ENCODE measurements at places on chromosomes 16 and 17.

DNA sequence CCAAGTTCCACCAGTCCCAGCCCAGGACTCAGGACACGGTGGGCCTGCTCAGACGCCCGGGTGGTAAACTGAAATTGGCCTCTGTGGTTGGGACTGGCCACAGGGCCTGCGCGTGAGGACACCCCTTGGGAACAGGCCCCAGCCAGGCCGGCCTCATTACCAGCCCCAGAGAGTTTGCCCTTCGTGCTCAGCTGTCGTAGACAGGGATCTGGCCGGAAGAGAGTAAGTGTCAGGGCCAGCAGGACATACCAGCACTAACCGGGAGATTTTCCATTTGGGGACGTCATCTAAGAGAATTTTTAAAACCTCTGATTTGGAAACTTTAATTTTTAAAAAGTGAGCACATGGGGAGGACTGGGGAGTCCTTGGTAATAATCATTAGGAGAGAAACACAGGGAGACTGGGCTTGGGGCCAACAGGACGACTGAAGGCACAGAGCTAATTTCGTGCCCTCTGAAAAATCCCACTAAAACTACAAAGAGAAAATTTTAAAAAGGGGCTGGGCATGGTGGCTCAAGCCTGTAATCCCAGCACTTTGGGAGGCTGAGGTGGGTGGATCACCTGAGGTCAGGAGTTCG lies 2.4 kb upstream of the RBFOX3 start:
- no peak for DNase-seq

DNA sequence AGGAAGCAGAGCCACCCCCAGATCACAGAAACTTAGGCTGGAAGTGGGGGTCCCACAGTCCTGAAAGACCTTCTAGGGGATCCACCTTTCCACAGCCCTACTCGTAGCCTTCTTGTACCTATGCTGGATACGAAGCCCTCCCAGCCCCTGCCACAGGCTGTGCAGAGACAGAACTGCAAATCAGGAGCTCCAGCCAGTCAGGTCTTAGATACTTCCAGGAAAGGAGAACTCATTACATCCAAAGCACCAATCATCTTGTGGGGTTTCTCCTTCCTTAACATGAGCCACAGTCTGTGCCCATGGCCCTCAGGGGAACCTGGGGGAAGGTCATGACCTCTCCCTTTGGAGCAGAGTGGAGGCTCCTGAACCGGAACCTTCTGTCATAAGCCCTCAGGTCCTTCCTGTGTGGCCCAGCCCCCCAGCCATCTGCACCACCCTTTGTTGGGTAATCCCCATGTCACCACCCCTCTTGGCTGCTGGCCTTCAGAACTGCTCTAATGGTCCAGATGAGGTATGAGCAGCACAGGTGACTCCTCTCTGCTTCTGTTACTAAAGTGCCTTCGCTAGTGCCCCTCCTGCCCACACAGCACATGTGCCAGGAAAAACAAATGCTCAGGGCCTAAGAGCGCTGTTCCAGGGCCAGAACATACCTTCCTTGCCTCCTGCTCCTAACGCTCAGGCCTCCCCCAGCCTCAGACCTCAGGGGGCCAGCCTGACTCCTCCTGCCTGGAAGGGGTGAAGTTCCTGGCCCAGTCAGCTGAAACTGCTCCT lies 14.6 kb downstream of the SRCIN1 start:
- no peak for DNase-seq

DNA sequence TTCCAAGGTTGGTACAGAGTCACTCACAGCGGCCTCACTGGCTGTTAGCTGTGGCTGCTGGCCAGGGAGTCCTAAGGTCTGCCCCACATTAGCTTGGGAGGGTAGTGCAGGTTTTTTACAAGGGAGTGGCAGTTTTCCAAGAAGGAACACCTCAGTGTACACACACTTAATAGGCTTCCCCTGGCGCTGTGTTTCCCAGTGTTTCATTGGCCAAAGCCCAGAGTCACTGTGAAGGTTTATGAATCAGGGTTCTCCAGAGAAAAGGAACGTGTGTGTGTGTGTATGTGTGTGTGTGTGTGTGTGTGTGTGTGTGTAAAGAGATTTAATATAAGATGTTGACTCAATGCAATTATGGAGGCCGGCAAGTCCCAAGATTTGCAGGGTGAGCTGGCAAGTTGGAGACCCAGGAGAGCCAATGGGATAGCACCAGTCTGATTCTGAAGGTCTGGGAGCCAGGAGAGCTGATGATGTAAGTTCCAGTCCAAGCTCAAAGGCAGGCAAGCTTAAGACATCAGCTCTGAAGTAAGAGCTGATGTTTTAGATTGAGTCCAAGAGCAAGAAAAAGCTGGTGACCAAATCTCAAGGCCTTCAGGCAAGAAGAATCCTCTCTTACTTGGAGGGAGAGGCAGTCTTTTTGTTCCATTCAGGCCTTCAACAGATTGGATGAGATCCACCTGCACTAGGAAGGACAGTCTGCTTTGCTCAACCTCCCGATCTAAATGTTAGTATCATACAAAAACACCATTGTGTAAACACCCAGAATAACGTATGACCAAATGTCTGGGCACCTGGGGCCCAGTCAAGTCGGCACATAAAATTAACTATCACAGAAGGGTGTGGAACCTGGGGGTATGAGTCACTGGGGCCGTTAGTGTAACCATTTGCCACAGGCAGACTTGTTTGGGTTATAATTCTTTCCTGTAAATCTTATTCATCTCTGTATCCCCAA lies 206.8 kb downstream of the PRKCA start:
- DNase-seq, result peak; percentile 6

DNA sequence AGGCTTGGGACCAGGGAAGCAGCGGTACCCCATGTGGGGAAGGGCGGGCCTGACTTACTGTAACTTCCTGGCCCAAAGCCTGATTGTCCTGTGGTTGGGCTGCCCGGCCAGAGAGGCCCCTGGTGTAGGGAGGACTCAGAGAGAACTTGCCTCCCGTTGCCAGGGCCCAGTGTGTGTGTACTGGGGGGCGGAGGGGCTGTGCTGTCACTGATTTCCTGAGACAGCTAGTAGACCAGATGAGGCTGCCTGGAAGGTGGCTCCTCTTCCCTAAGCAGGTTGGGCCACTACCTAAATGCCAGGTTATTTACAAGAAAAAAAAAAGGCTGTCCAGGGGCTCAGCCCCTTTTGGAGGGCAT lies 16.7 kb downstream of the SOCS3 start:
- DNase-seq, result no peak

GRCh38 chr17:43327421-43327820 lies 71.4 kb upstream of the ARL4D start:
- DNase-seq, result no peak

DNA sequence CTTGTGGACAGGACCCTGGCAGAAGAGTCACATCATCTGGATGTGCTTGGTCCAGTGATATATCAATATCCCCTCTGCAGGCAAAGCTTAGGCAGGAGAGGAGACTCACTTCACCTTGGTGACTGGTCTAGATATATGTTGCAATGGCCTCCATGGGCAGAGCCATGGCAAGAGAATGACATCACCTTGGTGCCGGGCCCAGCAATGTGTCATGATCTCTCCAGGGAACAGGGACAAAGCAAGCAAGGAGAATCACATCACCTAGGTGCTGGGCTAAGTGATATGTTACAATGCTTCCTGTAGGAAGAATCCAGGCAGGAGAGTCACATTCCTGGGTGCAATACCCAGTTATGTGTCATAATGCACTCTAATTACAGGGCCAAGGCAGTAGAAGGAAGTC lies 2106.2 kb downstream of the TP53TG3F start:
- DNase-seq, result no peak

- no peak for DNase-seq
Observed at GRCh38 chr17:79784353-79785016, 6.5 kb downstream of the CBX2 start.

GRCh38 chr16:49744244-49745220 lies 111.4 kb downstream of the ZNF423 start:
- no peak for DNase-seq

DNA sequence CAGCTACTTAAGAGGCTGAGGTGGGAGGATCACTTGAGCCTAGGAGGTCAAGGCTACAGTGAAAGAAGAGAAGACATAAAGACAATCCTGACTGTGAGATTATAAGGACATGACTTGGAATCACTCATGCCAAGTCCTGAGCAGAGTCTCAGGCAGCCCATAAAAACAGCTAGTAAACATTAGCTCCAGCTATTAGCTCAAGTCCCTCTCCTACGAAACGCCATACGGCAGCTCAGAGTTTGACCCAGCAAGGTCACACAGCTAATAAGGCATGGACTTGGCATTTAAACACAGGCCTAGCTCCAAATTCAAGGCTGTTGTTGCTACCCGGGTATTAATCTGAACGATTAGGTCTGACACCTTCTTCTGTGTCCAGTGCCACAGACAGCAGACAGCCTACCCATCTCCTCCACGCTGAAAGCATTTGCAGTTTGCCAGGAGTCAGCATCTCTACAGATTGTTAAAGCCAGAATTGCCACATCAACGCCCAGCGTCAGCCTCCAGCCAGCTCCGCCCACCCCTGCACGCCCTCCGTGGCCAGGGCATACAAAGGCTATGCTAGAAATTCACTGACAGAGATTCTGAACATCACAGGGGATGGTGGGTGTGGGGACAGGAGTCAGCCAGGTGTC lies 9.9 kb upstream of the TMEM114 start:
- DNase-seq, result no peak

DNA sequence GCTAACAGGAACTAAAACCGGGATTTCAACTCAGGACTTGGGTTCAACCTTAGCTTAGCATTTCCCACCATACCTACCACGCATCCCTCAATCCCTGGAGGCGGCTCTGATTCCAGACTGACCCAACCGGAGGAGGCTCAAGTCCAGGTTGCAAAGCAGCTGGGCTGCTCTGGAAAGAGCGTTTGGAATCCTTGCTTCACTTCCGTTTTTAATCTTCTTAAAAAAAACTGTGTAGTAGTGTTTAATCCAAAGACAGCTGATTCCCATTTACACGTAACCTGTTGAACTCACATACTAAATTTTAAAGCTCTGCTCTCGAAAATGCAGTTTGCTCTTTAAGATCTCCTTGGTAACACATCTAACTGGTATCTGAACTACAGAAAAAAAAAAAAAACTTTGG lies 50.0 kb downstream of the NXN start:
- DNase-seq, result no peak

DNA sequence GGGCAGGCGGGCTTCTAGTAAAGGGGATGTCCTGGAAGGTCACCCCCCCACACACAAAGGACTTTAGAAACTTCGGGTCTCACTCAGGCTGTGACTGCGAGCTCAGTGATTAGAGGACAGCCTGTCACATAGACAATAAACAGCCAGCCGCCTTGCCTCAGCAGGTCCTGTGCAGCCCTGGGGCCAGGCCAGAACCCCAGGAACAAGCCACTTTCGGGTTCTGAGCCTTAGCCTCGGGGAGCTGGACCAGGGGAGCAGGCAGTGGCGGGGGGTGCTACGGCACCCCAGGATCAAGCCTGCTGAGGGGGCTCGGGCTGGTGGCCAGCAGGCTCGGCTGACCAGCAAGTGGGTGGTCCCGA lies 1.1 kb downstream of the GAS7 start:
- no peak for DNase-seq

DNA sequence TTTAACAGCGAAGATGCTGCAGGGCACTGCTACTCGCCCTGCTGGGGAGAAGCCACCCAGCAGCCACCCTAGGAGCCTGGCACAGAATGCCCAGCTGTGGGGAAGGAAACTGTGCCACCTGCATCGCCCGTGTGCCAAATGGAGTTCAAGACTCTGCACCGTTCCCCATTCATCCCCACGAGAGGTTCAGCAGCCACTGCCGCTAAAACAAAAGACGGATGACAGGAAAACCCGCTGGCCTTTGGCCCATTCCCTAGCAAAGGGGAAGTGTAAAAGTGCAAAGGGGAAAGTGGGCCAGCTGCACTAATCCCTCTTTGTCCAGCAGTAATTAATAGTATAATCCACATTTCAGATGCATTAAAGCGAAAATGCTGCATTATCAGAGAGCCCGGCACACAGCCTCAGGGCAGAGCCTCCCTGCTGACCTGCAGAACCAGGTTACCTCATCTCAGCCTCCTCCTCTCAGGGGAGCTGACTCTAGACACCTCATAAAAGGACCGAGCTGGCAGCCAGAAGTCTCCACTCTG lies 37.7 kb downstream of the ZFHX3 start:
- DNase-seq, result no peak

- no peak for DNase-seq
Observed at GRCh38 chr16:84378567-84378966, 10.2 kb downstream of the ATP2C2 start.

DNA sequence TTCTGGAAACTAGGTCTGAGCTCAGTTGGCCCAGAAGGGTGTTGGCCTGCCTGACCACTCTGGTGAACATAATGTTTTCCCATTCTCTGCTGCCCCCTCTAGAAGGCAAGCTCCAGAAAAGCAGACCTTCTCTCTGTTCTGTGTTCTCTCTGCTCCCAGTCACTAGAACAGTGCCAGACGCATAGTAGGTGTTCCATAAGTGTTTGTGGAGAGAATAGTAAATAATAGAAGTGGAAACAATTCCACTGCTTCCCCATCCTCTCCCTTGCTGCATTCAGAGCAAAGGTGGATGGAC lies 32.2 kb upstream of the ETV4 start:
- DNase-seq, result no peak

- no peak for DNase-seq
Observed at GRCh38 chr17:56976941-56977608, 856 bp upstream of the SCPEP1 start.

DNA sequence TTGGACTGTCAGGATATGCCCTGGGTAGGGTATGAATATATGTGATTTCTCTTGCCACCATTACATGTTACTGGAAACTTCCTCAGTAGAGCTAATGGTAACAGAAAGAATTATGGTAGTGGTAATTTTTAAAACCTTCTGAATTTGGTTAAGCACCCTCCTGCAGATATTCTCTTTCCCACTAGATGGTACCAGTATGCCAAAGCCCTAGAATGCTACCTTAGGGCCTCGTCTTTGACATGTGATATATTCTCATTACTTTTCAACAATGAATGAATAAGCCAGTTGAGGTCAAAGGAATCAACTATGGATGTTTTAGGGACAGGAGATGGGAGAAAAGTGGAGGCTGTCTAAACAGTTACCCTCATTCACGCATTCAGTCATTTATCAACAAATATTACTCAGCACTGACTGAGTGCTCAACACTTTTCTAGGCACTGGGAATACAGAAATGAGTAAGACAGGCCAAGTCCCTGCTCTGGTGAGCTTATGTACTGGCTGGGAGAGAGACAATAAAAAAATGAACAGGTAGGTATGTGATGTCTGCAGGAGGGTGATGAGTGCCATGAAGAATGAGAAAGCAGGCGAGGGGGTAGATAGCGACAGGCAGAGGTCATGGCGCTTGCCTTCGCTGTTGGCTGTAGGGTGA lies 14.7 kb downstream of the CDH13 start:
- peak; percentile 17 for DNase-seq

DNA sequence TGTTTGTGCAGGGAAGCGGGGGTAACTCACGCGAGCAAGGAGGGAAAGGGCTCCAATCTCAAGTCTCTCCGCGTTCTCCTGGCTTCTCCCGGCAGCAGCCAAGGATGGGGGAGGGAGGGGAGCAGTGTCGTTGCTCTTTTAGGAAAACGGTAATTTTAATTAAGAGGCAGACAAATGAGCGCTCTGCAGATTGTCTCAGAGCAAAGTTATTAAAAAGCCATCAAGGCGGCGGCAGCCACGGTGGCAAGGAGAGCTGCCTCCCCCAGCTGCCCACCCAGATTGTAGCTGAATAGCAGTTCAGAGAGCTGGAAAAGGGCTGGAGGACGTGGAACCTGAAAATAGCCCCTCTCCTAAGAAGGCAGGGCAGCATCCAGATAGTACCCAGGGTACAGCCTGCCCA lies 11.6 kb downstream of the SRCIN1 start:
- DNase-seq, result no peak

Measured in NCI-H1417 (cell line).